ENCODE measurements at places on chromosomes 11 and 22. TPM values are rescaled to one million over a fixed set of nuclear protein-coding genes. Genes with fewer than 3 reads are reported as not detected.

DNA sequence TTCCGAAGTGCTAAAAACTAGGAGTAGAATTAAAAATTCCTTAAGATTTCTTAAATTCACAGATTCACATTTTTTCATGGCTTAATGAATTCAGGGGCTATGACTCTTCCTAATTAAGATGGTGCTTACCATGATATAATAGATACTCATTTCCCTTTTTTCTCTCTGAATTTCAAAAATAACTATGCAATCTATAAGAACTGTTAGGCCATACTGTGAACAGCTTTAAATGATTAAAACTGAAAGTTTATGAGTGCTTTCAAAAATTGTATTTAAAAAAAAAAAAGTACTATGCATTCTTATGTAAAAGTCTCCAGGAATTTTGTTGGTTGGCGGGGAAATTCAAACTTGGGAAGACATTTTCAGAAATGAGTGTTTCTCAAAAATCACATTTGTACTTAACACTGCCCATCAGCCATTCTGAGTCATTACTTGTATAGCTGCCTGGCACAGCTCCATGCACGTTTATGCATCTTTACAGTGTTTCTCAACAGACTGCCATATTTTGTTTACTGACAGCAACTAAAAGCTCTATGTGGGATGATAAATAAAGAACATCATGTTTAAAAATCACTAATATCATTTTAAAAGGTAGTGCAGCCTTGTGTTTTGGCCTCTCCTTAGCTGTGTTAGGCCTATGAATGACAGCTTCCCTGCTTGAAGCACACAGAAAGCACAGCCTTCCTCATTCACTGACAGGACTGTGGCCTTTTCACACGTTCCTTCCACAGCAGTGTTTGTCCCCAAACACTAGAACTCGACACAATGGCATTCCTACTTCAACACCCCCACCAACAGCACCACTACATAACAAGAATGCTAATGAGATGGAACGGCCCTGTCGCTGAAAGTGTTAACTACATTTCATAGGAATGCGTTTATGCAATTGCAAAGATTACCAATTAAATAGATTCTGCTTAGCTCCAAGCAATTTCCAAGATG, 131.4 kb downstream of the DCDC1 start:
- no peak overlapping the region for H3K4me3 ChIP-seq
- H3K27ac ChIP-seq = no peak overlapping the region
- no peaks in the 10 kb centered on the region for H3K27me3 ChIP-seq
- H3K36me3 ChIP-seq = no peaks in the 10 kb centered on the region

DNA sequence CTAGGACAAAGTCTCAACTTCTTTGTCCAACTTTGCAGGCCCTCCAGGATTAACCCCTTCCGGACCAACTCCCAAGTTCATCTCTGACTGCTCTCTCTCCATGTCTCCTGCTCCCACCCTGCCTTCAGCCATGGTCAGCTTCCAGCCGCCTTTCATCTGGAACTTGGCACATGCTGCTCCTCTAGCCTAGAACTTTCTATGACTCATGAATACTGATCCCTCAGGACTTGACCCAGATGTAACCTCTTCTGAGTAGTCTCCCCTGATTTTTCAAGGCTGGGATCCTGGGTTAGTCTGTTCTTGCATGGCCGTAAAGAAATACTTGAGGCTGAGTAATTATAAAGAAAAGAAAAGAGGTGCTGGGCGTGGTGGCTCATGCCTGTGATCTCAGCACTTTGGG, 5.2 kb upstream of the SLC15A3 start:
- H3K27me3 ChIP-seq = no peaks in the 10 kb centered on the region
- H3K27ac ChIP-seq = no peak overlapping the region
- H3K36me3 ChIP-seq = no peaks in the 10 kb centered on the region

GRCh38 chr22:47333625-47334024, 571.2 kb downstream of the TBC1D22A start:
- DNase-seq = no peak
- no peaks in the 10 kb centered on the region for H3K4me1 ChIP-seq
- no peak overlapping the region for H3K27ac ChIP-seq

GRCh38 chr11:73324665-73325035, 16.6 kb downstream of the ARHGEF17 start:
- H3K4me3 ChIP-seq = no peak overlapping the region
- no peak for DNase-seq
- H3K27ac ChIP-seq = peak overlapping the region; percentile 64
- H3K27me3 ChIP-seq = no peaks in the 10 kb centered on the region

GRCh38 chr11:95337972-95338429, 107.0 kb upstream of the SESN3 start:
- H3K27ac ChIP-seq = peak overlapping the region; percentile 87
- H3K4me1 ChIP-seq = peaks cover 32% of the 10 kb centered on the region
- H3K27me3 ChIP-seq = no peaks in the 10 kb centered on the region
- no peak for DNase-seq
- H3K36me3 ChIP-seq = no peaks in the 10 kb centered on the region
- H3K4me3 ChIP-seq = no peak overlapping the region

The LIN7C gene
- 13.0 TPM for total RNA-seq

GRCh38 chr11:120272303-120272702, 32.4 kb downstream of the POU2F3 start:
- H3K4me1 ChIP-seq = no peaks in the 10 kb centered on the region
- H3K4me3 ChIP-seq = no peak overlapping the region
- DNase-seq = no peak
- H3K27ac ChIP-seq = no peak overlapping the region

GRCh38 chr11:67700548-67701262, 26.3 kb upstream of the ALDH3B2 start:
- H3K27ac ChIP-seq = no peak overlapping the region
- no peaks in the 10 kb centered on the region for H3K27me3 ChIP-seq
- DNase-seq = no peak
- H3K4me3 ChIP-seq = no peak overlapping the region
- H3K4me1 ChIP-seq = no peaks in the 10 kb centered on the region
- no peaks in the 10 kb centered on the region for H3K36me3 ChIP-seq

- no peak overlapping the region for H3K27ac ChIP-seq
- DNase-seq = no peak
- H3K36me3 ChIP-seq = no peaks in the 10 kb centered on the region
- no peaks in the 10 kb centered on the region for H3K4me1 ChIP-seq
- no peak overlapping the region for H3K4me3 ChIP-seq
These were observed 288.7 kb upstream of the CTSC start for GRCh38 chr11:88626216-88626615.

GRCh38 chr11:13669544-13670488, 1.3 kb downstream of the FAR1 start:
- no peaks in the 10 kb centered on the region for H3K27me3 ChIP-seq
- peak overlapping the region; percentile 89 for H3K27ac ChIP-seq
- H3K36me3 ChIP-seq = no peaks in the 10 kb centered on the region
- H3K4me3 ChIP-seq = peak overlapping the region; percentile 98
- DNase-seq = no peak

- H3K27me3 ChIP-seq = no peaks in the 10 kb centered on the region
- H3K4me3 ChIP-seq = no peak overlapping the region
- H3K27ac ChIP-seq = no peak overlapping the region
- H3K36me3 ChIP-seq = peaks cover 38% of the 10 kb centered on the region
- H3K4me1 ChIP-seq = no peaks in the 10 kb centered on the region
- DNase-seq = no peak
These were observed 47.8 kb downstream of the BTBD10 start for GRCh38 chr11:13415201-13415600.

- no peak overlapping the region for H3K4me3 ChIP-seq
- no peak for DNase-seq
- H3K27me3 ChIP-seq = no peaks in the 10 kb centered on the region
- no peak overlapping the region for H3K27ac ChIP-seq
These were observed 930.7 kb downstream of the BRD1 start for GRCh38 chr22:48896766-48897644.

The GLB1L2 gene
- total RNA-seq = 3.4 TPM

- H3K4me1 ChIP-seq = peaks cover 5% of the 10 kb centered on the region
- DNase-seq = no peak
These were observed 3.4 kb upstream of the ZBTB44 start for GRCh38 chr11:130318031-130318673.

DNA sequence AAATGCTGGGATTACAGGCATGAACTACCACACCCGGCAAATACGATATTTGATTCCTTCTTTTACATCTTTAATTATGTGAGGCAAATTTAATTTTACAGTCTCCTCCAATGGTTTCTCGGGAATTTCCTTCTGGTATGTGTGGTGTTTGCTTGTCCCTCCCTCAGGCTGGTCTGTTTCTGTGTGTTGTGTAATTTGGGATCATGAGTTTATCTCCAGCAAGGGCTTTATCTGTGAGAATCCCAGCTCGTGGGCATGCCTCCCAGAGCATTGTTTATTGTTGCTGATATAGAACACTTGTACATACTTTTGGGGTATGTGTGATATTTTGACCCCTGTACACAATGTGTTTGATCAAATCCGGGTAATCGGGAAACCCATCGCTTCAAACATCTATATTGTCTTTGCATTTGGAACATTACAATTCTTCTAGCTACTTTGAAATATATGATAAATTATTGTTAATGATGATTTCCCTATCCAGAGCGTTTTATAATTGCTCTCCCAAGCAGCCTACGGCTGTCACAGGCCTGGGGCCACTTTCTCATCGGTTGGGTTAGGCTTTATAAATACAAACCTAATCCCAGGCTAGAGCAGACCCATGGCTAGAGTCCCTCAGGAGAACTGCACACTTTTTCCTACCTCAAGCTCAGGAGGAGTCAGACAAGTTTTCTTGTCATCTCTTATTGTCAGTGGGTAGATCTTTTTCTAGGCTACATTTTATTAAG, 15.0 kb upstream of the PRR5 start:
- H3K27ac ChIP-seq = no peak overlapping the region
- H3K4me1 ChIP-seq = peaks cover 7% of the 10 kb centered on the region
- no peak overlapping the region for H3K4me3 ChIP-seq
- H3K36me3 ChIP-seq = no peaks in the 10 kb centered on the region
- H3K27me3 ChIP-seq = no peaks in the 10 kb centered on the region
- DNase-seq = no peak

Data from upper lobe of left lung (tissue), 6 donors.